ENCODE measurements at places on chromosomes 7 and 10.

DNA sequence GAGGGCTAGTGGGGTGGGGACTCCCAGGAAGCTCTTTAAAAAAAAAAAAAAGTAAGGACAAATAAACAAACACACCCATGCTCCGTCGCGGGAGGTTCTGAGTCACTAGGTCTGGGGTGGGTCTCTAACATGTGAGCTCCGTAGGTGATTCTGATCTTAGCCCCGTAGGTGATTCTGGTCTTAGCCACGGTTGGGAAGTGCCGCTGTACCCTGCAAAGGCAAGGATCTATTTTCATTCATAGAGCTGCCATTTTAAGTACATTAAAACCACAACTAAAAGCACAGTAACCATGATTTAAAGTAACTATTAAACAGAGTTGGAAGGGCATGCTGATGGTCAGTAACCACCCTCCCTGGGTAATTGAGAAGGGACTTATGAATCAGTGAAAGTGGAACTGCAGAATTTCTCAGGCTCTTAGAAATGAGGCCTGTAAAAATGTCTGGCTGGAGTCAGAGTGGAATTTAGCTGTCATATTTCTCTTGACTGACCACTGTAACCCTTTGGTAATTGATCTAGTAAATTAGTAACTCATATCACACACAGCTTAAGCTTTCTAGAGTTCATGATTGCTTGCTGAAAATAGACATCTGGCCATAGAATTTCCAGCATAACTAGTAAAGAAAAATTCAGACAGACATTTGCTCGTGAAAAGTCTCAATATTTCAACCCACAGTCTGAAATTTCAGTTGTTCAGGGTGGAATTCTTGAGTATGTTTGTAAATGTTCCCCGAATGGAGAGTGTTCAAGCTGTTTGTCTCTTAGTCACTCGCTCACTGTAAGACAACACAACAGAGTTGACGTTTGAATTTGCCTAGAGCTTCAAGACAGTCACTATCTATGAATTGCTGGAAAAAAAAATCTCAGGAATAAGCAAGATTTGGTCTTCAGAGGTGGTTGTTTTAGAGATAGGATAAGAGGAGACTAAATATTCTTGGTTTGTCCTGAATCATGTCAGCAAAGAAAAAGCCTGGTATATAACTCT lies 34.2 kb upstream of the TCF7L2 start:
- H3K27ac ChIP-seq = no peak overlapping the region
- no peak for DNase-seq
- H3K4me3 ChIP-seq = no peak overlapping the region
- H3K4me1 ChIP-seq = peaks cover 16% of the 10 kb centered on the region
- no peaks in the 10 kb centered on the region for H3K36me3 ChIP-seq

GRCh38 chr7:131691454-131692130 lies 135.2 kb upstream of the PODXL start:
- no peaks in the 10 kb centered on the region for H3K36me3 ChIP-seq
- no peak overlapping the region for H3K4me3 ChIP-seq

DNA sequence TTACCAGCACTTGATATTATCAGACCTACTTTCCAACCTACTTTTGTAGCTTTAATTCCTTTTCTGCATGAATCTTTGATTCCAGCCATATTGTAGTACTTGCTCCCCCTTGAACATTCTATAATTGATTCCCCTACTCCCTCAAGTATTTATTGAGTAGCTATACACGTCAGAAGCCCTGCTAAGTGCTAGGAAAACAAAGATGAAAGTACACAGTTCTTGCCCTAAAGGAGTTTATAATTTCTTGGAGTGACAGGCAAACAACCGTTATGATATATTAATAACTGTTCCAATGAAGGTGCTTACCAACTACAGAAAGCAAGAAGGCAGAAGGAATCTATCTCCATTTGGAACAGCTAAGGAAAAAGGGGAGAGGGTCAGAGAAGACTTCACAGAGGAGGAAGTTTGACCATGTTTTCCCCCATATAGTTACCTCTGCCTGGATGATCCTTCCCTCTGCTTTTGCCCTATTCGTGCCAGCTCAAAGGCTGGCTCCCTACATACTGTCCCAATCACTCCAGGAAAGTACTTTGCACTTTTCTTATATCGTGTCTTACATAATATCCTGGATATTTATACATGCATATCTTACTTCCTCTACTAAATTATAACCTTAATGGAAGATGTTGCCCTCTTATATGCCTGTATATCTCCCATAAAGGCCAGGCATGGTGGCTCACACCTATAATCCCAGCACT lies 54.7 kb downstream of the SCD start:
- DNase-seq = no peak
- no peak overlapping the region for H3K27ac ChIP-seq
- no peaks in the 10 kb centered on the region for H3K27me3 ChIP-seq
- H3K36me3 ChIP-seq = no peaks in the 10 kb centered on the region
- H3K4me3 ChIP-seq = no peak overlapping the region

DNA sequence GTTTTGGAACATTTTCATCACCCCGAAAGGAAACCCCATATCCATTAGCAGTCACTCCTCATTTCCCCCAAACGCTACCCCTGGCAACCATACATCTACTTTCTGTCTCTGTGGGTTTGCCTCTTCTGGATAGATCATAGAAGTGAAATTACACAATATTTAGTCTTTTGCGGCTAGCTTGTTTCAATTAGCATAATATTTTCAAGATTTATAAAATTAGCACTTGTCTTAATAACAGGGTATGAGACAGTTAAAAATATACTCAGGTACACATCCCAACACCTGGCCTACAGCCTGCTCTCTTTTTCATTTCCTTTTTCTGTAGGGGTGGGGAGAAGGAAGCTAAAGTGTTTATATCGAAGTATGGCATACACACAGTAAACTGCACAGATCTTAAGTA lies 81.4 kb upstream of the LRGUK start:
- H3K27ac ChIP-seq = no peak overlapping the region
- H3K4me3 ChIP-seq = no peak overlapping the region
- H3K36me3 ChIP-seq = no peaks in the 10 kb centered on the region

GRCh38 chr7:2451171-2452073 lies 24.8 kb downstream of the GRIFIN start:
- no peak overlapping the region for H3K27ac ChIP-seq
- no peak for DNase-seq
- H3K4me3 ChIP-seq = peak overlapping the region; percentile 21
- peaks cover 8% of the 10 kb centered on the region for H3K36me3 ChIP-seq
- H3K27me3 ChIP-seq = no peaks in the 10 kb centered on the region
- H3K4me1 ChIP-seq = peaks cover 24% of the 10 kb centered on the region

- peaks cover 46% of the 10 kb centered on the region for H3K36me3 ChIP-seq
- no peaks in the 10 kb centered on the region for H3K4me1 ChIP-seq
- no peak overlapping the region for H3K27ac ChIP-seq
- no peaks in the 10 kb centered on the region for H3K27me3 ChIP-seq
- no peak for DNase-seq
- H3K4me3 ChIP-seq = no peak overlapping the region
Measured at GRCh38 chr7:56023500-56023899, 27.7 kb downstream of the PSPH start.

- no peaks in the 10 kb centered on the region for H3K4me1 ChIP-seq
- H3K27me3 ChIP-seq = no peaks in the 10 kb centered on the region
- H3K27ac ChIP-seq = no peak overlapping the region
- H3K36me3 ChIP-seq = no peaks in the 10 kb centered on the region
Measured at GRCh38 chr7:144787127-144787526, 48.7 kb downstream of the TPK1 start.

- no peak overlapping the region for H3K4me3 ChIP-seq
- no peaks in the 10 kb centered on the region for H3K27me3 ChIP-seq
- no peak for DNase-seq
Measured at GRCh38 chr10:351770-352334, 216.6 kb downstream of the ZMYND11 start.

DNA sequence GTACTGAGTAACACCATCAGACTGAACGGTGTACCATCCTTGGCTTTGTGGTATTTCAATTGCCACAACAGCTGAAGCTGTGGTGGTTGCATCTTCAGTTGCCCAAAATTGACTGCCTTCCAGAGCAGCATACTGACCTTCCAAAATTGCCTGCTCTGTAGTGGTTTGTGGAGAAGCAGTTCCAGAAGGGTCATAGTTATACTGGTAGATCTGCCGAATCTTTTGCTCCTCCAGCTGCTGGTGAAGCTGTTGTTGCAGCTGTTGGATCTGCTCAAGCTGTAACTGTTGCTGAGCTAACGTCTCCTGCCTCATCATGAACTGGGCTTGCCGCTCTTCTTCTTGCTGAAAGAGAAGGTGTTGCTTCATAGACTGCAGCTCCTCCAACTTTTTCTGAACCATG lies 212.2 kb downstream of the PCLO start:
- H3K4me1 ChIP-seq = no peaks in the 10 kb centered on the region
- DNase-seq = no peak

DNA sequence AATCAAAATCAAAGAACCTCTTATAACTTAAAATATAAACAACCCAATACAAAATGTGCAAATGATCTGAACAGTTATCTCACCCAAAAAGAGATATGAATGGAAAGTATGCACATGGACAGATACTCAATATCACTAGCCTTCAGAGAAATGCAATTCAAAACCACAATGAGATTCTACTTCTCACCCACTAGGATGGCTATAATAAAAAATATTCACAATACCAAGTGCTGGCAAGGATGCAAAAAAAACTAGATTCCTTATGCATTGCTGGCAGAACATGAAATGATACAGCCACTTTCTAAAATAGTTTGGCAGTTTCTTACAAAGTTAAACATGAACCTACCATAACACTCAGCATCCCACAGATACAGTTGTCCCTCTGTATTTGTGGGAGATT lies 130.1 kb upstream of the LRRN3 start:
- DNase-seq = no peak
- no peak overlapping the region for H3K27ac ChIP-seq
- H3K4me1 ChIP-seq = no peaks in the 10 kb centered on the region
- H3K27me3 ChIP-seq = no peaks in the 10 kb centered on the region
- no peaks in the 10 kb centered on the region for H3K36me3 ChIP-seq

- no peaks in the 10 kb centered on the region for H3K36me3 ChIP-seq
- DNase-seq = no peak
- H3K4me3 ChIP-seq = no peak overlapping the region
- H3K27ac ChIP-seq = no peak overlapping the region
- H3K4me1 ChIP-seq = peaks cover 14% of the 10 kb centered on the region
Measured at GRCh38 chr7:3200504-3200903, 100.5 kb upstream of the SDK1 start.

DNA sequence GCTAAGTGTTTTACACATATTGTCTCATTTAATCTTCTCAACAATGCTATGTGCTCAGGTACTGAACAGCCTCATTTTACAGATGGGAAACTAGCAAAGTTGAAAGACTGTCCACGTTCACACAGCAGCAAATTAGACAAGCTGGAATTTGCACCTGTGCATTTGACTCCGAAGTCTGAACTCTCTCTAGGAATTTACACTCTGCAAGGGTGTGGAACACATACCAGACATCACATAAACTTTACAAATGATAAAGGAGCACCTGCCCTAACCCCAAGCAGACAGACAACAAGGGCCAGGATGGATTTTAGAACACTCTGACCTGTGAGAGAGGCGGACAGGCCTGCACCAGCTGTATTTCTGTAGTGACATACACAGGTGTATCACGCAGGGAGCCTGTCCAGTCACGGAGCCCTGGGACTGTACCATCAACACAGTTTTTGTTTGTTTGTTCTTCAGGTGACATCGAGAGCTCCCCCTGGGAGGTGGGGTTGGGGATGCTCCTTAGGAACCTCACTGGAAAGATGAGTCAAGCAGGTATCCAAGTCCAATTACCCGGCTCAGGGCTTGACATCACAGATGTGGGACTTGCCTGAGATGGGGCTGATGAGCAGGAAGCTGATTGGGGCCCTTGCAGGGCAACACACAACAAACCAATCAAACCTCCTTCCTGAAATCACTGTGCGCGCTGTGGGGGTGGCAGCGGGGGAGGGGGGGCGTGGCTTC lies 31.0 kb downstream of the MKI67 start:
- H3K27ac ChIP-seq = no peak overlapping the region
- H3K27me3 ChIP-seq = no peaks in the 10 kb centered on the region
- peak overlapping the region; percentile 30 for H3K4me3 ChIP-seq
- no peaks in the 10 kb centered on the region for H3K4me1 ChIP-seq
- no peak for DNase-seq

- no peaks in the 10 kb centered on the region for H3K36me3 ChIP-seq
- H3K4me3 ChIP-seq = no peak overlapping the region
- no peak for DNase-seq
Measured at GRCh38 chr7:46178661-46179060, 257.6 kb upstream of the IGFBP3 start.

DNA sequence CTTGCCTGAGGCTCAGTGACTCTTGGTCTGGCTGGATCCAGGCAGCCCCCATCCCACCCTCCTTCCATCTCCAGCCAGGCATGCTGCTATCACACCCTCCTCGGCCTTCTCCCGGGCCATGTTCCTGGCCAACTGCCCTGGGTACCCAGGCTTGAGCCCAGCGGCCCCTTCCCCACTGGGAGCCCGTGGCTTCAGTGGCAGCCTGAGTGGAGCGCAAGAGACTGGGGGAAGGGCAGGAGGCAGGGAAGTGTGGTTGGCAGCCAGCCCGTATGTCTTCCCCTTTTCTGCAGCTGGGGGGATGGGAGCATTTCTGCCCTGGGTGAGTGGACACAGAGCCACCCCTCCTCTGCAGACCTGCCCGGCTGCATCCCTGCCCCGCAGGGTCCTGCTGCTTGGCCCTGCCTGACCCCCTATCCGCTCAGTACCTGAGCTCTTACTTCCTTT lies 148.5 kb downstream of the ARHGAP22 start:
- H3K4me3 ChIP-seq = no peak overlapping the region
- H3K36me3 ChIP-seq = no peaks in the 10 kb centered on the region
- H3K4me1 ChIP-seq = no peaks in the 10 kb centered on the region
- H3K27ac ChIP-seq = no peak overlapping the region
- H3K27me3 ChIP-seq = no peaks in the 10 kb centered on the region

- no peaks in the 10 kb centered on the region for H3K36me3 ChIP-seq
- H3K4me3 ChIP-seq = no peak overlapping the region
- no peaks in the 10 kb centered on the region for H3K27me3 ChIP-seq
Measured at GRCh38 chr10:72509206-72509799, 116.6 kb downstream of the MICU1 start.

- no peaks in the 10 kb centered on the region for H3K36me3 ChIP-seq
- no peak for DNase-seq
- H3K27me3 ChIP-seq = no peaks in the 10 kb centered on the region
Measured at GRCh38 chr10:127600479-127600878, 51.4 kb downstream of the NPS start.

DNA sequence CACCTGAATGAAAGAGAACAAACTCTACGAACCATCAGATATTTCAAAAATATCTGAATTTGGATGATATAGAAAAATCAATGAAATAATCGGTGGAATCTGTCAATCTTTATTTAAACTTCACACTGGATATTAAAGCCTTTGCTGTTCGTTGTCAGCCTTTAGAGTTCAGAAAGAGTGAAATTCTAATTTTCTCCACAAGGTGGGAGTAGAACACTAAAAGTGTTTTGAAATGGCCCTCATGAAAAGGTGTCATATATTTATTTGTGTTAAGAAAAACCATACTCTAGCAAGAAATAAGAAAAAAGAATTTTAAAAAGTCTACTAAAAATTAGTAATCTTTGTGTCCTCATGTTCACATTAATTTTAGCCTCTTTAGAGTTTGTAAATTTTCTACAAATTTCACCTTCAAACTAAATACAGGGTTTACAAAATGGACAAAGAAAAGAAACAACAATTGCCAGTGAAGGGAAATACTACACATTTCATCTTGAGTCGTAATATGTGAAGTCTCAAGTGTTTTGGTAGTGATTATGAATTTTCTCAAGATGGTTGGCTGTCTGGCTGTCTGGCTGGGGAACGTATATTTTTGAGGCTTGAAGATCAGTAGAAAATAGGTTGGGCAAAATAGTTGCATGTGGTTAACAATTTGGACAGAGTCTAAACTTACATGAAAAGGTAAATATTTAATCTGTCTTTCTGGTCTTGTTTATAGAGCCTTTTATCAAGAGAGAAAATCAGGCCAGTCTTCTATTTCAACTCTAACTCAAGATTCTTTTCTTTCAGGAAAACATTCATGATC lies 43.7 kb downstream of the DNAJB9 start:
- no peak overlapping the region for H3K27ac ChIP-seq
- no peaks in the 10 kb centered on the region for H3K36me3 ChIP-seq
- no peaks in the 10 kb centered on the region for H3K4me1 ChIP-seq
- DNase-seq = no peak
- H3K4me3 ChIP-seq = no peak overlapping the region
